ENCODE measurements at places on chromosomes 11 and 22.

DNA sequence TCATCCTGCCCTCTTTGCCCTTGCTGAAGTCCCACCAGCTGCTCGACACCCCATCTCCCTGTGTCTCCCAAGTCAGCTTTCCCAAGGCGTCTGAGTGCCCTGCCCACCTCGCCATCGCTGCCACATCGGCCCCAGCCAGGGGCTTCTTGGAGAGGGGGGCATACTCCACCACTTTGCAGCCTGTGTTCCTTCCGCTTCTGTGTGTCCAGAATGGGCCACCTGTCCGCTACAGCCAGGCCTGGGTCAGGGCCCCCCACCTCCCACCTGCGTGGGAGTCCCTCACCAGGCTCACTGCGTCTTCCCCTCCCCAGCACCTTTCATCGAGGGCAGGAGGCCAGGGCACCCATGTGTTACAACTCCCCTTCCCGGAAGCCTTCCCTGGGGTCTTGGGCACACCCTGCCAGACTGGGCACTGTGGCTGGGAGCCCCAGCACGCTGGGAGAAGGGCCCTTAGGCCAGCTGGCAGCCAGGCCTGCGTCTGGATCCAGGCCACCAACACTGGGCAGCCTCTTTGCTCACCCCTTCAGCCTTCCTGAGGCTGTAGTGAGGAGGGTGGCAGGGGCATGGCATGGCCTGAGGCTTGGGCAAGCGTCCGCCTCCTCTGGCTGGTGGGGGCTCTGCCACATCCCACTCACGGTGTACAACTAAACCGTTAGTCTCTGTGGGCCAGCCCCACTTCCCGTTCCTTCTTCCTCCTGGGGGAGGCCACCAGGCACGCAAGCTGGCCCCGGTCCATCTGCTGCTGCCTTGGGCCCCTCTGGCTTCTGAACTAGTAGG is 13.4 kb downstream of the CPT1A start:
- DNase-seq: no peak

GRCh38 chr11:94120946-94121345 is 7.7 kb upstream of the PANX1 start:
- DNase-seq: no peak

DNA sequence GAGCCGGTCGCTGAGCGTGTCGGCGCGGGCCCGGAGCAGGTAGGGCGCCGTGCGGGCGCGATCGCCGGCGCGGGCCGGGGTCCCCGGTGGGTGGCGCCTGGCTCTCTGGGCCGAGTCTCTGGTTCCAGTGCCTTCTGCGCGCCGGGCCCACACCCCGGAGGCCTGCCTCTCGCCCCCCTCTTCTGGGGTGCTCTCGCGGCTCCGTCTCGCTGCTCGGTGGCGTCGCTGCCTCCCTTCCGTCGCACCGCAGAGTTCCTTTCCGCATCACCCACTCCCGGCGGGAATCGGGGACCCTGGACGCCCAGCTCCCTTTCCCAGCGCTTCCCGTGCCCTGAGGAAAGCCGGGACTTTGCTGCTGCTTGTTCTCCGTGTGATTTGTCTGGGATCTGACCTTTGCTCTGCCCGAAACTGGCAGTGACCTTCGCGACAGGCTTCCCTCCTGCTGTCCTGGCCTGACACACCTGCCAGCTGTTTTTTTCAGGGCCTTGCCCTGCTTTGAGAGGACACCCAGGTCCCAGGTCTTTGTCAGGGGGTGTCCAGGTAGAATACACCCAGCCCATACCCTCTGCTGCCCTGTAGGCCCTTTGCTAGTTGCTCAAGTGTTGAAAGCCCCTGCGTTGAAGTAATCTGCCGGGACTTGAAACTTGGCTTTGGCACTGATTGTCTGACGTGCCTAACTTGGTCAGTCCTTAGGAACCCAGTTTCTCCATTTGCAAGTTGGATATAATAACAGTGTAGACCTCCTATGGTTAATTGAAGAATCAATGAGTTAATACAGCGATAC is 711 bp downstream of the FDX1 start:
- DNase-seq: no peak

DNA sequence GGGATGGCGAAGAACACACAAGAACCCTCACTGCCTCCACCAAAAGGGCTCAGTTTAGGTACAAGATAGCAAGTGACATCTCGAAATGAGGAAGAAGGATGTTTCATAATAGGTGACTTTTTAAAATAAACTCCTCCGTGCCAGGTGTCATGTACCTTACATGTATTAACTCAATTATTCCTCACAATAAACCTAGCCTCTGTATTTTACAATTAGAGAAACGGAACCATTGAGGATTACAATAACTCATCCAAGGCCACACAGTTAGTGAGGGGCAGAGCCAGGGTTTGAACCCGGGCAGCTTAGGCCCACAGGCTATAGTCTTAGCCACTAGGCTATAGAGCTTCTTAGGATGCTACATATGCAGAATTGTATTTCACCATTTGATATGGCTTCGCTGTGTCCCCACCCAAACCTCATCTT is 965 bp upstream of the PAMR1 start:
- no peak for DNase-seq

GRCh38 chr11:15590132-15590531 is 475.4 kb downstream of the INSC start:
- no peak for DNase-seq

- DNase-seq: no peak
These were observed 43.7 kb downstream of the ZBTB16 start for GRCh38 chr11:114102993-114103896.

DNA sequence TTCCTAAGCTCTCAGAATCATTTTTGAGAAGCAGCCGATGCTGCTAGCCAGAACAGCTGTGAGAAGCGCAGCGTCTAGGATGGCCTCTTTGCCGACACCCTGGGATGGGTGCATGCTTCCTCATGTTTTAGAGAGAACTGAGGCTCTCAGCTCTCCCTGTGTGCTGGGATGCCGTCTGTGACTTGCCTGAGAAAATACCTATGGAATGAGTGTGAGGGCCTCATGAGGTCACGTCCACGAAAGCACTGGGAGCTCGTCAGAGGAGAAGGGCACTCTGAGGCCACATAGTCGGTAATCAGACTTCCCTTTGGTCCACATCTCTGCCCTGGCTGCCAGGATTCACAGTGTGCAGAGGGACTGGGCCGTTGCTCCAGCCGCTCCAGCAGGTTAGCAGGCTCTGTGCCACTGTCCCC is 54.7 kb downstream of the MICAL3 start:
- no peak for DNase-seq

DNA sequence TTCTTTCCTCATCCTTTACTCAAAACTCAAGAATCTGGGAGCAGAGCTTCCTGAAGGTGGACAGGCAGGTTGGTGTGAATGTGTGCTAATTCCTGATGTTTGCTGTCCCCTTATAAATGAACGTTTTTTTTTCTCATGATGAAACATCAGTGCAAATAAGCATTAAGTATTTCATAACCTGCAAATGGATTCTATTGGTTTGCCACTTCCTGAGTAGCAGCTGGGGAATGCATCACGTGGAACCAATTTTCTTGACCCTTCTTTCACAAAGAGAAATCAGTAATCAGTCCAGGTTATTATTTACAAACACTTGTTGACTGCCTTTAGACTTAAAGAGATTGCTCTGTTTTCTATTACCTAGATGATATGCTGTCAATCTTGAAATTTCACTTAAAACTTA is 40.1 kb upstream of the SCN3B start:
- DNase-seq: no peak

- no peak for DNase-seq
These were observed 20.6 kb upstream of the ROBO3 start for GRCh38 chr11:124844664-124845079.

DNA sequence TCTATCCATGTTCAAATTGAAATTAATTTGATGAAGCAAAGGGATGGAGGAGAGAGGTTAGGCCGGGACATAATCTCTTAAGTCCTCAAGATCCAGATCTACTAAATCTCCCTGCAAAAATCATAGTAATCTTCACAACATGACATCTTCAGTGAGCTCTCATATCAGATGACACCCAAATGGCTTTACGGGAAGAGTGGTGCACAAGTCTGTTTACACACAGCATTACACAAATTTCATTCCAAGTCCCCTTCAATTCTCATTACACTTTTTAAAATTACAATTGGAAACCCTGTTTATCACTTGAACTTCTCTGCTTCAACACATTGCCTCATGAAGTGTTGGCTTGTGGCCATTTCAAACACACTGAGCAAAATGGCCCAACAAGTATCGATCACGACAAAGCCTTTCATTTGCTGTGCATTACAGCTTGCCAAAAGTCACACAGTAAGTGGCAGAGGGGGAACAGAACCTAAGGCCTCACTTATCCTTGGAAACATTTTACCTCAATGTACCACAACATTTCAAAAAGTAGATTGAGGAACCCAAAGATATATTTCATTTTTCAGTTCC is 17.9 kb upstream of the TPH1 start:
- peak; percentile 73 for DNase-seq

- no peak for DNase-seq
These were observed 17.9 kb downstream of the RBM4B start for GRCh38 chr11:66659763-66660162.

DNA sequence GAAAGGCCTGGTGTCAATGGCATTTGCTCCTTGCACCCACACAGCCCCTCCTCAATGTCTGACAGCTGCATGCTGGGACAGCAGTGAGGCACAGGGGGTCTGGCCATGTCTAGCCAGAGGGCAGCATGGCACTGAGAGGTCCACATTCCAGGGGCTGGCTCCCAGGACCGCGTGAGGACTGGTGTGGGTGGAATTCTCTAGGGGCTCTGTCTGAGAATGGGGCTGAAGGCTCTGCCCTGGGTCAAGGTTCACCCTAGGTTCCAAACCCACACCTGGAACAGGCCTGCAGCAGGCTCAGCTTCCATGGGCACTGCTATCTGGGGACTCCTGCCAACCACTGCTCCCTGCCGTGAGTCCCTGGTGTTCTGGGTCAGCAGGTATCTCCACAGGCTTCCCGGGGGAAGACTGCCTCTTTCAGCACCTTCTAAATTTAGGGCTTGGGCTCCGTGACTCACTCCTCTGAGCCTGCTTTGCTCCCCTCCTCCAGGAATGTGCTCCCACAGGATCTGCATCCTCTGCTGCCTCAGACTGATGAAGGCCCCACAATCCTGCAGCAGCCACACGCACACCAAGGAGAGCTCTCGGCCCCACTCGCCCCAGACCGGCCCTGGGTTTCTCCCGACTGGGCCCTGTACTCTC is 4.2 kb downstream of the STARD10 start:
- DNase-seq: no peak

- no peak for DNase-seq
These were observed 257.4 kb downstream of the BRD1 start for GRCh38 chr22:49570032-49570848.

GRCh38 chr11:575313-575995 is 816 bp upstream of the PHRF1 start:
- DNase-seq: no peak

DNA sequence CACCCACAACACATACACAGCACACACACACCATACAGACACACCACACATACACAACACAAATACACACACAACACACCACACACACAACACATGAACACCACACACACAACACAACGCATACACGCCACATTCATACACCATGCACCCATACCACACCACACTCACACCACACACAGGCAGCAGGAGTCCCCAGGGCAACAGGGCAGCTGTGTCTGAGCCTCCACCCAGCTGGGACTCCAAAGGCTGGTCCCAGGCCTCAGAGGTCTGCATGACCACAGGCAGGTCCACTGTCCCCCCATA is 3.3 kb upstream of the WNT7B start:
- DNase-seq: no peak

DNA sequence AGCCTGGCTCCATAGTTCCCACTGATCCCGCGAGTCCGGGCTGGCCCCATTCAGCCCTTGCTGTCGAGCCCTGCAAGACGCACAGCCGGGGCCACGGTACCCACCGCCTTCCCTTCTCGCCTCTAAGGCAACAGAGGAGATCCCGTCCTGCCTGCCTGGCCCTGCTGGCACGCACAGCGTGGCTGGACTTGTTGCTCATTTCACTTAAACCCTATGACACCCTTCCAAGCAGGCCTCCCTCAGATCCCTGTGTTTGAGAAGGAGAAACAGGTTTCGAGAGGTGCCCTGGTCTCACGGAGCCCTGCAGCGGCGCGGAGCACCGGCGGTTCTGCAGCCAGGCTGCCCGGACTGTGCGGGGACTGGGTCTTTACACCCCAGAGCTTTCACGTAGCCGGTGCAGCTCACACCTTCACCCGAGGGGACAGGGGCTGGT is 1048.4 kb downstream of the BRD1 start:
- no peak for DNase-seq

- DNase-seq: no peak
These were observed 68.7 kb downstream of the PPFIBP2 start for GRCh38 chr11:7582338-7582985.
